ENCODE measurements at places on chromosomes 2 and 18.

DNA sequence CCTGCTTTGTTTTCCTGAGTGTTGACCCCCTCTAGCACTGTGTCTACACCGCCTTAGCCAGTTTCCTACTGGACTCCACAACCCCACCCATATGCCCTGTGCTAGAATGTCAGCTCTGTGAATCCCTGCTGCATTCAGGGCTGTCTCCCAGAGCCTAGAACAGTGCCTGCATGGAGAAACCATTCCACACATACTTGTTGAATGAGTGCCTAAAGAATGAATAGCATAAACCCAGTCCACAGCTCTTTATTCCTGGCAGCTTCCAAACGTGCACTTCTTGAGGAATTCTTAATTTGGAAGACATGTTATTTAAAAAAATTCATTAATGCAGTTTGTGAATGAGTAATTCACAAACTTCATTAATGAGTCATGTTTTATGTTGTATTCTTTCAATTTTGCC lies 6.5 kb upstream of the NAPG start:
- DNase-seq: no peak

- no peak for DNase-seq
Observed at GRCh38 chr2:15688924-15689568, 97.4 kb downstream of the DDX1 start.

DNA sequence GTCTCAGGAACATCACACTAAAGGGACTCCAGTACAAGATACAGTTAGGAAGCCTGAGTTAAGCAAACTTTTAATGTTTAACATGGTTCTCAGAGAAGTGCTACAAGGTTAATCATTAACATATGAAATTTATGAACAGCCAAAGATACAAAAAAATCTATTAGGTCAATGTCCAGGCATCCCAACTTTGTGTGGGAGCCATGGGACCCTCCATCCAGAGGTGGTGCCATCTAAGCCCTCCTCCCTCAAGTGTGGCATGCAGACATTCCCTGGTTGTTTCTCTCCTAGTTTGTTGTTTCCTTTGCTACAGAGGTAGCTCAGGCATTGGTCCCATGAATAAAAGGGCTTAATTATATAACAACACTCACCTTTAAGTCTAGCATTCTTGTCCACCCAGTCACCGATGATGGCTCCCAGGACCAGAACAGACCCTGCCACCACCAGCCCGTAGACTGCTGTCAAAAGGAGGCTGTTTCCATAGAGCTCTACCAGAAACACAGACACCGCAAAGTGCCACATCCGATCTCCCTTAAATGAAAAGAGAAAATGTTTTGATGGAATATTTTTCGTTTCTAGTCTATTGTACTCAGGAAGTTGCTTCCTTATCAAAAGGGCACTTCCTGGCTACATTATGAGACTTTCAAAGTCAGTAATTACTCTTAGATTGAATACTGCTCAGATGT lies 5.7 kb downstream of the SLC40A1 start:
- no peak for DNase-seq

DNA sequence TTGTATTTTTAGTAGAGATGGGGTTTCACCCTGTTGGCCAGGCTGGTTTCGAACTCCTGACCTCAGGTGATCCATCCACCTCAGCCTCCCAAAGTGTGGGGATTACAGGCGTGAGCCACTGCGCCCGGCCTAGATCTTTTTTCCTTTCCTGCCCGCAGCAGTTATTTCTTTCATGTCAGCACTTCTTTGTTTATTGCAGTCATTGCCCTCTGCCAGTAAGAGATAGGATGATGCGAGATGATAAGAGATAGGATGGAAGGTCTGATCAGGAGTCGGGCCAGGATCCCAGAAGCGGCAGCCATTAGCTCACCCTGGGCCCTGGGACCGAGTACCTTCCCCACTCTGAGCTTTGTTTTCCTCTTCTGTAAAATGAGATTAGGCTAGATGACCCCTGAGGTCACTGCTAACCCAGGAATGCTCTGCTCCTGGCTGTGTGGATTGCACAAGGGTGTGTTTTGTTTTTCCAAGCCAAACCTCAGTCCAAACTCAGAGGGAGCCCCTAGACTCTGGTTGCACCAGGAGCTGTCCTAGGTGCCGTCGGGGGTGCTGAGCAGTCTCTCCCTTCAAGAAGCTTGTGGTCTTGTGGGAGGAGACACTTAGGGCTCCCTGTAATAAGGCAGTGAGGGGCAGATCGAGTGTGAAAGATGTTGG lies 63.3 kb downstream of the LPIN1 start:
- no peak for DNase-seq

DNA sequence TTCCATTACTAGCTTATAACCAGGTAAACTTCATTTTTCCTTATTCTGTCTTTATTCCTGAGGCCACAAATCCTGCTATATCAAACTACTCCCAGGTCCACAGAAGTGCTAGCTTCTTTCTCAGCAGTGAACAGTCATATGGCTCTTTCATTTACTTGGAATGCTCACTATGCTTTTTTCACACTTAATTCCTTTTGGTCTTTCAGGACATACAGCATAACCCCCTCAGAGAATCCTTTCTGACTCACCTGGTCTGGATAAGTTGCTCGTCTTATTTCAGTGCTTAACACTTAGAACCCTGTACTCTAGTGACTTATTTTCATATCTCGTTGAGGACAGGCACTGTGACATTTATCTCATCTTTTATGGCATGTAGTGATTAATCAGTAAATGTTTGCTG lies 325.0 kb upstream of the UBE2E3 start:
- DNase-seq: no peak

DNA sequence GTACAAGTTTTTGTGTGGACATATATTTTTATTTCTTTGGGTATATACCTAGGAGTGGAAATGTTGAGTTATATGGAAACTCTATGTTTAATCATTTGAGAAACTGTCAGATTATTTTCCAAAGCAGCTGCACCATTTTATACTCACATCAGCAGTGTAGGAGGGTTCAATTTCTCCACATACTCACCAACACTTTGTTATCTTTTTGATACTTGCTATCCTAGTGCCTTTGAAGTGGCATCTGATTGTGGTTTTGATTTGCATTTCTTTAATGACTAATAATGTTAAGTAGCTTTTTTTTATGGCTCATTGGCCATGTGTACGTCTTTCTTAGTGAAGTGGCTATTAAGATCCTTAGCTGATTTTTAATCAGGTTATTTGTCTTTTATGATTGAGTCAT lies 64.7 kb upstream of the SLC8A1 start:
- no peak for DNase-seq

- DNase-seq: no peak
Observed at GRCh38 chr2:85355521-85355920, 952 bp downstream of the ELMOD3 start.

DNA sequence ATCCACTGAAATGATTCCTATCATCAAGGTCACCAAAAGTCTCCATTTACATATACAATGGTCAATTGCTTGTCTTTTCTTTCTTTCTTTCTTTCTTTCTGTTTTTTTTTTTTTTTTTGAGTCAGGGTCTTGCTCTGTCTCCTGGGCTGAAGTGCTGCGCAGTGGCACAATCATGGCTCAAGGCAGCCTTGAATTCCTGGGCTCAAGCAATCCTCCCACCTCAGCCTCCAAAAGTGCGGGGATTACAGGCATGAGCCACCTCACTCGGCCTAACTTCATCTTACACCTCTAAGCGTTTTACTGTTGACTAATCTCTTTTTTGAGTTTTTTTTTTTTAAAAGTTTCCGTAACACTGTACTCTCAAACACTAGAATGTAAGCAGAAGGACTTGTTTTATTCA lies 867 bp downstream of the SF3B6 start:
- no peak for DNase-seq

- DNase-seq: no peak
Observed at GRCh38 chr2:124663645-124663997, 638.5 kb downstream of the CNTNAP5 start.

- no peak for DNase-seq
Observed at GRCh38 chr18:61544178-61544577, 210.9 kb downstream of the CDH20 start.

GRCh38 chr2:168138374-168138773 lies 109.0 kb downstream of the STK39 start:
- no peak for DNase-seq

DNA sequence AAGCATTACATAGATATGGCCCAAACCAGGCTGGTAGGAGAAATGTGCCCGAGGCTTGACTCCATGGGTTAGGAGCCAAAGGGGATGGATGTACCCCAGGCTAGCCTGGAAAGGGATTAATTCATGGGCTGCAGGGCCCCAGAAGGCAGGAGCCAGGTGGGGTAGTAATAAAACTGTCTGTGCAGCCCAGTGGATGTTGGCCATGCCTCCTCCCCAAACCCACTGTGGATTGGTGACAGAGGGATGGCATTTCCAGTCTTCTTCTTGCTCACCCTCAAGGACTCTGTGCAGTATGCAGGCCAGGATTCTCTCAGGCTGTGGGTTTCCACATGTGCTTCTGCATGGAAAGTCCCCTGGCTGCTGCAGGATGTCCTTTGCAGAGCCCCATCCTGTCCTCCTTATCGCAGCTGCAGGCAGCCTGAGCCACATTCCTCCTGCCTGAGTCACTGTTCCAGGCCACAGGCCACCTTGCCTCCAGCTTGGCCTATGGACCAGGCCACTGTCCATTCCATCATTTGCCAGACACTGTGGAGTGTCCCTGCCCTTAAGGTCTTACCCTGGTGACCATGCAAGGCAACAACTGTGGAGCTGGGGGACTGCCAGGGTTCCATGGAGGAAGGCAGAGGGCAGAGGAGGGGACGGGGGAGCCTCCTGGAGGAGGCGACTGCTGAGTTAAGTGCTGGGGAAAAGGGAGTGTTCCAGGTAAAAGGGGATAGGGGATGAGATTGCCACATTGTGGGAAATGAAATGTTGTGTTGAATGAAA lies 38.9 kb downstream of the INO80C start:
- DNase-seq: no peak

DNA sequence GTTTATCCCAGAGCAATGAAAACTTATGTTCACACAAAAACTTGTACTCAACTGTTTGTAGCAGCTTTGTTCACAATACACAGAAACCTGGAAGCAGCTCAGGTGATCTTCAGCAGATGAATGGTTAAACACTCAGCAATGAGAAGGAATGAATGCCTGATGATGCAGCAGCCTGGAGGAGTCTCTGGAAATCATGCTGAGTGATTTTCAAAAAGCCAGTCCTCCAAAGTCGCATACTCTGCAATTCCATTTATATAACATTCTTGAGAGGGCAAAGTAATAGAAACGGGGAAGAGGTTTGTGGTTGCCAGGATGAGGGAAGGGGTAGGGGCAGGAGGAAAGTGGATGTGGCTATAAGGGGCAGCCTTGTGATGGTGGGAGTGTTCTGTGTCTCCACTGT lies 108.1 kb downstream of the CTIF start:
- DNase-seq: no peak

- DNase-seq: no peak
Observed at GRCh38 chr2:104945866-104946265, 92.0 kb downstream of the POU3F3 start.

GRCh38 chr2:74328573-74328972 lies 14.6 kb downstream of the SLC4A5 start:
- no peak for DNase-seq

DNA sequence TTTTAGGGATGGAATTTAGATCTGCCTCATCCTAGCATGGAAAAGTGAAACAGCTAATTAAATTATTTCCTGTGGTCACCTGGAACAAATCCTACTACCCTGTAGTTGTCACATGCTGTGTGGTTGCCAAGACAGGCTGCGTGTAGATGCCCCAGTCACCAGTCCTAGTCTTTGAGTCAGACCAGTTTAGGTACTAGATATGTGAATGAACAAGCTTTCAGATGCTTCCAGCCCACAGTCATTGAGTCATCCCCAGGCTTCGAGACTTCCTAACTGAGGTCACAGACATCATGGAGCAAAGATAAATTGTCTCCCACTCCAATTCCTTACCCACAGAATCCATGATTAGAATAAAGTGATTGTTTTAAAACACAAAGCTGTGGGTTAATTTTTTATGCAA lies 35.8 kb upstream of the GRB14 start:
- DNase-seq: no peak

- no peak for DNase-seq
Observed at GRCh38 chr2:19818039-19818438, 83.7 kb downstream of the TTC32 start.

DNA sequence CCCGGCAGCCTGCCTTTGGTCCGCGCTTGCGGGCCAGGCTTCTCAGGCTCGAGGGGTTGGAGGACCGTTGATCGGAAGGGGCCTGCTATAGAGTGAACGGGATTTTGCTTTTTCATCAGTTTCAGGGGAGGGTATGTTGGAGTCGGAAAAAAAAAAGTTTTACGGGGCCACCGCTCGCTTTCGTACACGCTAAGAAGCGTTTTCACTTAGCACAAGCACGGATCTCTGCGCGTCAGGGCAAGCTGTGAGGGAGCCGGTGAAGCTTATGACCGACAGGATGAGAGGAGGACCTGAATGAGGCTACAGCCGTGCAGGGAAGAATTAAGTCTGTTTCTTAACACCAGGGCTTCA lies 443 bp downstream of the CPSF3 start:
- no peak for DNase-seq

DNA sequence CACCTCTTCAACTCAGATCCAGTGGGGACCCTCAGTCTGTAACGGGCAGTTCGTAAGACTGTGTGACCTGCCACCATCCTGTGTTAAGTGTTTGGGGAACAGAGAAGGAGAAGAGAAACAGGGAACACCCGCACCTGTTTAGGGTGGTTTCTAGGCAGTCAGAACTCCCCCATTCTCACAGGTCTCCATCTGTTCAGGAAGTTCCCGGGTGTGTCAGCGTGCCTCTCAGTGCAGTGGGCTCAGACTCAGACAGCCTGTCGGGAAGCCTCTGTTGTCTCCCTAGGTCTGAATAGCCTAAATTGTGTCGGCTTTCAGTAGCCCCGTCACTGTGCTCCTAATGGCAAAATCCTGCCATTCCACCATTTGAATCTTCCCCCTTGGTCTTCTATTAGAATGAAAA lies 256.6 kb downstream of the LOXHD1 start:
- DNase-seq: no peak

DNA sequence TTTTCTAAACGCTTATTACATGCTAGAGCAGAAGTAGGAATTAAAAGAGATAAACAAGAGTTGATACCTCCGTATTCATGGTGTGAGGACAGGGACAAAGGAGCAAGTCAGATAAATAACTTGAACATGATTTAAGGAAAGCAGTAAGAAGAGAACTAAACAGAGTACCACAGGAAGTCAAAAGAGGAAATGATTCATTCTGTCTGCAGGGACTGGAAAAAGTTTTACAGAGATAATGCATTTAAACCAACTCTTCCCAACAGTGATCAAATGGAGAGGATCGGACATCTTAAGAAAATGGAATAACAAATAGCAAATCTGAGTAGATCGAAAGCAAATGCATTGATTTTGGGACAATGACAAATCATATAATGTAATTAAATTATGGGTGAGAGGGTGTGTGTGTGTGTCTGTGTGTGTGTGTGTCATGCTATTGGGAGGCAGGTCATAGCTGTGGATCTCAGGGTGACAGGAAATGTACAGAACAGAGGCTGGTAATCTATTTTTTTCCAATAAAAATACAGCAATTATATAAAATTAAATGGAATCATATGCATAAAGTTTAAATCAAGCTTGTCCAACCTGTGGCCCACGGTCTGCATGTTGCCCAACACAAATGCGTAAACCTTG lies 113.4 kb downstream of the MC4R start:
- no peak for DNase-seq

- DNase-seq: no peak
Observed at GRCh38 chr18:79680100-79680879, 687 bp downstream of the CTDP1 start.

- DNase-seq: no peak
Observed at GRCh38 chr2:59182249-59182648, 941.1 kb upstream of the FANCL start.

Measured in stimulated activated CD8-positive, alpha-beta memory T cell treated with anti-CD3 and anti-CD28 coated beads, Interleukin-7, amount 100 ng/mL, for 1 hour (primary cell).